ENCODE measurements at places on chromosomes 3 and 15. TPM values are rescaled to one million over a fixed set of nuclear protein-coding genes. Genes with fewer than 3 reads are reported as not detected.

ITGA11 gene
- total RNA-seq: 0.17 TPM

THAP10 gene
- total RNA-seq: 1.1 TPM

CHRNA7 gene
- total RNA-seq: 0.20 TPM

GOLGA6D gene
- total RNA-seq: not detected

ST3GAL6 gene
- 3.6 TPM for total RNA-seq

SMCO1 gene
- not detected for total RNA-seq

AADACL2 gene
- total RNA-seq: not detected

ACKR4 gene
- total RNA-seq: not detected

SERPINI2 gene
- total RNA-seq: not detected

TRH gene
- total RNA-seq: not detected

CLSTN2 gene
- not detected for total RNA-seq

CCR8 gene
- total RNA-seq: 2.5 TPM

C3orf85 gene
- not detected for total RNA-seq

RLBP1 gene
- total RNA-seq: not detected

TJP1 gene
- total RNA-seq: not detected

OSTN gene
- not detected for total RNA-seq

RASGRP1 gene
- 138 TPM for total RNA-seq

ZBTB47 gene
- total RNA-seq: 0.89 TPM

GPR149 gene
- not detected for total RNA-seq

Measured in T-helper 17 cell (primary cell).